ENCODE measurements at places on chromosomes 16 and 17.

DNA sequence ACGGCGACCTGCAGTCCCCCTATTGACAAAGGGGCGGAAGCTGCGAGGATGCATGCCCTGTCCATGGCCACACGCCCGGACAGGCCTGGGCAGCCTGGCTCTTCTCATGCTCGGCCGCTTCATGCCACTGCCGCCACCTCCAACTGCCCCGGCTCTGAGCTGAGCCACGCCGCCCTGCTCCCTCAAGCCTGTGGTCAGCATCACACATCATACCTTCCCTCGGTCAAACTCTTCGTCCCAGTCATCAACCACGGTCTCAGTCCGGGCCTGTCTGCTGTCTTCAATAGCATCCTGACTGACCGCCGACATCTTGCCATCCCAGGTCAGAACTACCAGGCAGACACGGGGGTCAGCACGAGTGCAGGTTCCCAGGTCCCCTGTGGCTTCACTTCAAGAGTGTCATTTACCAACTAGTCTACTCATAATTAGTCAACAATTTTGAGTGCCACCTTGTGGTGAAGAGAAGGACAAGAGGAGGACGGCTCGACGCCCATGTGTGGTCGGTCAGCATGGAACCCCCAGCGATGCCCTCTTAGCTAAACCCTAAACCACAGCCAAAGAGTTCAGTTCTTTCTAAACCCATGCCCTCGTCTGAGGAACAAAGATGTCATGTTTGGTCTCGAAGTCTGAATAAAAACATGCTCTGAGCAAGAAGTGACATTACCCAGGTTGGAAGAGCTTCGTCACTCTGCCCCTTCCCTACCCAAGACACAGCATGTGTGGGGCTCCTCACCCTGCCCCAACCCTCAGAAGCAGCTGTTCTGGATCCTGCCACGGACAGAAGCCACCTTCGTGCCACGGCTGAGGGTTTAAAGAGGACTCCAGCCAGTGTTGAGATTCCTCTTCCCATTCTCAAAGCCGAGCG is 16.9 kb upstream of the CYTH1 start:
- DNase-seq, result peak; percentile 40

DNA sequence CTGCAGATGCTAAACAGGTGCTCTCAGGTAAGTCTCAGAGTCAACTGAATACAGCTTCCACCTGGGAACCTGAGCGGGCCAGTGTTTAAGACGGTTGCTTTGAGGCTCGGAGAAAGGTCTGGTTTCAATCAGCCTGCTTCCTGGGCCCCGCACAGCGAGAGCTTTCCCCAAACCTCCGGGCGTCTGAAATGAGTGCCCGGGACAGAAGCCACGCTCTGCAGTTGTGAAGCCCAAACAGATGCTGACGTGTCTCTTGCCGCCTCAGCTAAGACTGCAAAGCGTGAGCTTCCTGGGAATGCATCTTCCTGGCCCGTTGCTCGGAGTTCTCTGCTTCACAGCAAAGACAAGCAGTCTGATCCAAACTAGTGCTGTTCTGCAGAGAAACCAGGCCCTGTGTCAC is 36.7 kb downstream of the PLXDC1 start:
- no peak for DNase-seq

DNA sequence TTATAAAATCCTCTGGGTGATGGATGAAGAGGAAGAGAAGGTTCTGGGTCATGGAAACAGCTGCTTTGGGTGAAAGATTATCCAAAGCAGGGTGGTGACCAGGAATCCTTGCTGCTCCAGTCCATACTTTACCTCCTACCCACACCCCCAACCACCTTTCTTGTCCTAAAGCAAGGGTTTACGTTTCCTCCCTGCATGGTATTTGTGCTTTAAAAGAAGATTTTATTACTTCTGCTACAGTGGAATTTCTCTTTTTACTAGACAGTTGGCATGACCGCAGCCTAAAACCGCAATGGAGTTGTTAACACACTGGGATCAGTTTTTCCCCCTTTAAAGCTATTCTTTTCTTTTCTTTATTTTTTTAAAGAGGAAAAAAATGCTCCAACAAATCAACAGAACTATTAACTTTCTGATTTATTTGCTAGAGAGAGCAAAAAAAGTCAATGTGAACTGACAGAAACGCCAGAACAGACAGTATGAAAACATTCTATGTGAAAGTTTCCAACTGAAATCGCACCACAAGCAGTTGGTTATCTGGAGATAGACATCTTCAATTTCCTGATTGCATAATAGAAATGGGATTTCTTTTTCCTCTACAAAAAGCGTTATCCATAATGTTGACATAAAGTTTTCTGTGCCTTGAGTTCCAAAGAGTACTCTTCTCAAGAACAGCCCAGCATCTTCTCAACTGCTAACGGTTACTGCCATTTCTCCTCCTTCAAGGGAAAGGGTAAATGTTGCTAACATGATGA is 236.0 kb downstream of the IRX3 start:
- DNase-seq, result peak; percentile 15

GRCh38 chr16:14232106-14232864 is 161.2 kb downstream of the MRTFB start:
- DNase-seq, result no peak

DNA sequence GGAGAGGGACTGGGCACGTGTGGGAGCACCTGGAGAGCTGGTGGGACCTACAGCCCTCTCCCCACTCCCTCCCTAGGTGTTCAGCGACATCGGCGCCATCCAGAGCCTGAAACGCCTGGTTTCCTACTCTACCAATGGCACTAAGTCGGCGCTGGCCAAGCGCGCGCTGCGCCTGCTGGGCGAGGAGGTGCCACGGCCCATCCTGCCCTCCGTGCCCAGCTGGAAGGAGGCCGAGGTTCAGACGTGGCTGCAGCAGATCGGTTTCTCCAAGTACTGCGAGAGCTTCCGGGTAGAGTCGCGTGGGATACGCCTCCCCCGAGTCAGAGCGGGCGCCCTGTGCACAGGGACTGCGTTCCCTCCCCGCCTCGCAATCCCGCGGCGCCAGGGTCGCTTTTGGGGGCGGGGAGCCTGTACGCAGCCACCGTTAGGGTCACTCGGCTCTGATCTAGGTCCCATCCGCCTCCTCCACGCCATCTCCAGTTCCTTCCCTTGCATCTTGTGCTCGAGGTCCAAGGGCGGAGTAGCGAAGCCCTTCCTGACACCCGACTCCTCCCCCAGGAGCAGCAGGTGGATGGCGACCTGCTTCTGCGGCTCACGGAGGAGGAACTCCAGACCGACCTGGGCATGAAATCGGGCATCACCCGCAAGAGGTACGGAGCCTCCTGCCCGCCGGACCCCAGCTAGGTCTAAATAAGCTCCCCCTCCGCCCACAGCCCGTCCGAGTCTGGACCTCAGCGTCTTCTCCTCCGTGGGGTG is 13.0 kb downstream of the SARM1 start:
- peak; percentile 72 for DNase-seq

DNA sequence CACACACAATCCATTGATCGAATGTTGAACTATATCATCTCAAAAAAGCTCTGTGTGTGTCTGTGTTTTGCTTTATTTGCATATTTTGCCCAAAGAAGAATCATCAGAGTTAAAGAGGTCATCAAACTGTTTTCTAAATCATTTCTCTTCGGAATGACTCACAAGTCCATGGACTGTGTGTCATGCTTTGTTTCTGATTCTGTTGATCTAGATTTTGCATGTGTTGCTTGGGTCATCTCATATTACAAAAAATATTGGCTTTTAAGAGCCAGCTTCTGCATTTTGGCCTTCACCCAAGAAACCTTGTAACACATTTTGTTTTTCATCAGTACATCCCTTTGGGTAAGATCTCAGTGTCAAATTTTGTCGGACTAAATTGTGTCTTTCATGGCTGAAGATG is 471.2 kb upstream of the HSBP1 start:
- no peak for DNase-seq

DNA sequence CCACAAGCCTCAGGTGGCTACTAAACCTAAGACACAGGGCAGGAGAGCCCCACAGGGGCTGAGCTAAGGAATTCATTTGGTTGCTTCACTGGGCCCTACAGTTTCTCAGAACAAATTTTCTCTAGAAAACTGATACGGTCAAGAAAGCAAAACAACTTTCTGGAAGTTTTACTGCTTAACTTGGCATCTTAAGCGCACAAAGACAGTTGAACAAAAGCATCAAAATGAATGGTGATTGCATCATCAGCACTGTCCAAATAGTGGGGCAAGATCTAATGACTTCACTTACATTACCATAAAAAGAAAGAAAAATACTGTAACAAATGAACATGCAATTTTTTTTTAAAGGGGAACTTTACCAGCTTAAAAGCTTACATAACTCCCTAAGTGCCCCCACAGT is 47.6 kb downstream of the XPO6 start:
- DNase-seq, result no peak

- DNase-seq, result peak; percentile 68
Measured at GRCh38 chr17:44556166-44556831, 985 bp upstream of the FZD2 start.

GRCh38 chr16:55552621-55553020 is 13.9 kb upstream of the CAPNS2 start:
- DNase-seq, result peak; percentile 22

DNA sequence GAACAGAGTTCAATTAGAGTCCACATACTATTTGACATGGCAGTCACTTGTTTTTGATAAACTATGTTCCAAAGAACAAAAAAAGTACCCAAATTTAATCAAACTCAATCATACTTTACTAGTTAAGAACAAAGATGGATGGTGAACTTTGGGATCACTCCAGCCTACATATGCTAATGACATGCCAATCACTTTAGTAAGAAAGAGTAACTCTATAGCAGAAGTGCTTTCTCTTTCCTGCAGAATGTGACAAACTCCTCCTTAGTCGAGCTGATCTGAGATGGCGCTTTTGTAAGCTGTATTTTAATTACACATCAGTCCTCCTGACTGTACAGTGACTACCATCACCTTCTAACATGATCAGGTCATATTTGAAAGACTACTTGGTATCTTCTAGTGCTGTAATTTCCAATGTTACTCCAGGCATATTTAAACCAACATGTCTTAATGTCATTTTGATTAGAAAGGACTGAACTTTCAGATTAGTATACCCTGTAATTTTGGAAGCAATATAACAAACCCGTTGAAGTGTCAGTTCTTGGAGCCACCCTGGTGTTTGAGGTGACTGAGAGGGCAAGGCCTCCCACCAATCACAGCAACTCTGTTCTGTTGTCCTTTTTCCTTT is 4.1 kb downstream of the NETO2 start:
- DNase-seq, result no peak

- DNase-seq, result no peak
Measured at GRCh38 chr16:65410801-65411200, 288.9 kb upstream of the CDH11 start.

DNA sequence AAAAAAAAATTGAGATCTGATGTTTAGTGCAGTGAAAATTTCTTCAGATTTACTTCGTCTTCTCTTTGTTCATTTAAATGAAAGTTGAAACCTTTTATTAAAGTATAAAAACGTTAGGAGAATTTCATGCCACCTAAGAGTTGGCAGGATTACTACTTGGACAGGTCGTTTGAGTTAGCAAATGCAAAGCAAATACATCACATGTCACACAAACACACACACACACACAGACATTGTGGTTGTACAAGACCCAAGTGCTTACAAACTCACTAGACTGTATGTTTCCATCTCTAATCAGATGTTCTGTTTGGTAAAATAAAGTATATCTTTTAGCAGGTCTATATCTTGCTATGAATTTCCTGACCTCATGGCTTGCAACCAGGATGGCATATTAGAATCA is 185.6 kb upstream of the COX10 start:
- DNase-seq, result no peak

DNA sequence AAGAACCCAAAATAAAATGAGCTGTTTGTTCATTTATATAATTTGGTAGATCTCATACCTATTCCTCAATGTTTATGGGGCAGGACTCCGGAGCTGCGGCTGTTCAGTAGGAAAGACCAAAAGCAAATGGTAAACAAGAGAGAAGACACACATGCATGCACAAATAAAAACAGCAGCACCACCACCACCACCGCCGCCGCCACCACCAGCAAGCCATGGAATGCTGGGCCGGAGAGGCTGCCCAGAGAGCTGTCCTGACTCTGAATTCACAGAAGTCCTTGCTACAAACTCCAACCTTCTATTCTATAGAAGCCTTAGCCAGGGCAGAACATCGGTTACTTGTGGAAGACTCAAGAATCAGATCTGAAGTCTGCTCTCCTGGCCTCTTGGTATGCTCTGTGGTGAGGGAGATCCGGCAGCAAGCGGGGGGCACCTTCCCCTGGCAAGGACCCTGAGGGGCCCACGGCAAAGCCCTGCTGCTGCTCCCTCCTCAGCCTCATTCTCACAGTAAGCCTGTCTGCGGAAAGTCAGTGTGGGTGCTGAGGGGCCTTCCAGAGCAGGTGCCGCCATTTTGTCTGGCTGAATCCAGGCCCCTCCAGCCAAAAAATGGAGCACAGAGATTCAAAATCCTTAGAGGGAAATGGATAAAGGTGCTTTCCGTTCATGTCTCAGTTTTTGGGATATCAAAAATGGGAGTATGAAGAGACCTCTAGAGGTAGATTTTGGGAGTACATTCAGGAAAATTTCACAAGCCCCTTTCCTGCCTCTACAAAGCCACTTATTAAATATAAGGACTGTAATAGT is 6.4 kb upstream of the FOXJ1 start:
- no peak for DNase-seq

GRCh38 chr17:39235555-39236449 is 10.1 kb upstream of the STAC2 start:
- DNase-seq, result peak; percentile 61

DNA sequence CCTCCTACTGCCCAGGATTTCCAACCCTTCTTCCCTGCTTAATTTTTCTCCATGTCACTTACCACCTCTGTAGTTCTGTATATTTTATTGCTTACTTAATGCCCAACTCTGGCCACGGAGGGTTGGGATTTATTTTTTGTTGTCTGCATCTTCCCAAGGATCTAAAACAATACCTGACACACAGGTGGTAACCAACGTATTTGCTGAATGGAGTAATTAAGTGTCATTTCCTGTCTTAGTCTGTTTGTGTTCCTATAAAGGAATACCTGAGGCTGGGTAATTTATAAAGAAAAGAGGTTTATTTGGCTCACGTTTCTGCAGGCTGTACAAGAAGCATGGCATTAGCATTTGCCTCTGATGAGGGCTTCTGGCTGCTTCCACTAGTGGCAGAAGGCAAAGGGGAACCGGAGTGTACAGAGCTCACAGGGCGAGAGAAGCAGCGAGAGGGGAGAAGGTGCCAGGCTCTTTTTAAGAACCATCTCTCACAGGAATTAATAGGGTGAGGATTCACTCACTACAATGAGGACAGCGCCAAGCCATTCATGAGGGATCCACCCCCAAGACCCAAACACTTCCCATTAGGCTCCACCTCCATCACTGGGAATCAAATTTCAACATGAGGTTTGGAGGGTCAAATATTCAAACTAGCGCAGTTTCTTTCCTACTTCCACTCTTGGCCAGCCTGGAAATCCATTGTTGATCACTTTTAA is 44.8 kb downstream of the ERN1 start:
- no peak for DNase-seq

DNA sequence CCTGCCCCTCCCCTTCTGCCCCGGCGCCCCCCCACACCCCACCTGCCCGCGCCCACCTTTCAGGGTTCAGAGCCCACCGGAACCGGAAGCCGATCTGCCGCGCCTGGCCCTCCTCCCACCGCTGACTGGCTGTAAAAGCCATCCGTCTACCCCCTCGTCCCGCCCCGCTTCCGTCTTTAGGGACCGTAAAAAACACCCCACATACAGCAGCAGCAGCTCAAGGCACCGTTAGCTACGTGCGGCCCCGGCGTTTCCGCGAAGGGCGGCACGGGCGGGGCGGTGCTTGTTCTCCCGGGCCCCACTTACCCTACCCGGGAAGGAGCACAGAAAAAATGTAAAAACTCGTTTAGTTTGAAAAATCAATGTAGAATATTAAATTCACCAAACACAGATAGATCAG is at the start of gene MRPL28:
MRPL28 (minus strand) TSS at position 96 of the 400 bp plus-strand sequence. CDS start 320 bp downstream, outside the sequence.
- DNase-seq, result peak; percentile 95
